ENCODE measurements at places on chromosomes 6 and 20.

DNA sequence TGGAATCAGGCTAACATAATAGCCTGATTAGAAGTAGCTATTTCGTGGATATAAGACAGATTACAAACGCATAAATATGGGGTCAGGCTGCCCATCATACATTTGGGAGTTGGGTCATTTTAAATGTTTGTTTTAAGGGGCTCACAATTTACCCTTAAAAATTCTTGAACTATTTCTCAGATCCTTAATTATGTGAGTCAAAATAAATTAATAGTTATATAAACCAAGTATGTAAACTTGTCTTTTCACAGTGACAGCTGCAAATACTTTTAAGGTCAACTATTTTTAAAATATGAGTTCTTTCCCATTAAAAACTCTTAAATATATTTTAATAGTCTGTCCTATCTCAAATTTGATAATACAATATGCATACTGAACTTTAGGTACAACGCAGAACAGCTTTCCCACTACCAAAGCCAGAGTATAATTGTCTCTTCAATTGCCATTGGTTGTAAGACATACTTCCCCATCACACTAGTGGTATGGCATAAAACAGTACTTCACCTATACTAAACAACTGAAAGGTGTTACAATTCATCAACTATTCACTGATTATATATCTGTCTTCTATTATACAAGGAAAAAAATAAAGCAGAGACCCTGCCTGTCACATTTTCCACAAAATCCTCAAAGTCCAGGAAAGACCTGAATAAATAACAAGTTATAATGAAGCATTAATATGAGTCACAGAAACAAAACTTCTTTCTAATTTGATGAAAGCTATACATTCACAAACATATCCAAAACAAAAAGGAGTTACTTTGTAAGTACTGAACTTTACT is 80.8 kb upstream of the COL21A1 start:
- DNase-seq: no peak

DNA sequence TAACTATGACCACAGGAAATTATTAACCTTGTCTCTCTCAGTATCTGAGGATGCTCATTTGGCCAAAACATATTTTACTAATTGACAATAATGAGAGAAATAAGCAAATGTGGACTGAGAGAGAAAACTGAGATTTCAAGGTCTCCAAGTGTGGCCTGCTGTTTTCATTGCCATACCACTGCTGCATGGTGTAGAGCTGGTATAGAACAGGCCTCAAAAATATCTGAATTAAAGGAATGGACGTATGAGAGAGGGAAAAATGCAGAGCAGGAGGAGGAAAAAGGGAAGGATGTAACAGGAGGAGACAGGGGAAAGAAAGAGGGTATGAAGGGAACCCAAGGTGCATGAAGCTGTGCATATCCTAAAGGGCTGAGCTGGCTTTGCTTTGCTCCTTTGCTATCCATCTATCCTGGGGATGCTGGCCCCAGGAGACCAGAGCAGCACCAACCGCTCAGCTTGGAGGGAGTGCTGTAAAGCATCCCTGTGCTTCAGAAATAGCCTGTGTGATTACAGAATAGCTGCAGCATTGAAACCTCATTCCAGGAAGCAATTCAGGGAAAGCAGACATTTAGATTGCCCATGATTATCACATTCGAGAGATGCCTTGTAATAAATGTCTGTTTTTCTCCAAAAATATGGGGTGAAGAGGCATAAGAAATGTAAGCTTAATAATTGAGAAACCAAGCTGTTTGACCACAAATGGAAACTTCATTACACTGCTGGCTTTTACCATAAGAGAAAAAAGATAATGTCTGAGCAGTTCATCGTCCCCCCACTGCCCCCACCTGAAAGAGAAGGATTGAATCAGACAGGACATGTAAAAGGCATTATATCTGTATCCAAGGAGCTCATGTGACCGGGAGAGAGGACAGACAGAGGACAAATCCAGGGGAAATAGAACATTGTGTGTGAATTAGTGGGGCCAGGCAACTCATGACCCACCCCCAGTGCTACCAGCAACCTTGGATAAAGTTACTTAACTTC is 80.6 kb downstream of the F13A1 start:
- DNase-seq: no peak

- DNase-seq: no peak
Observed at GRCh38 chr6:168708984-168709383, 268.0 kb downstream of the SMOC2 start.

- no peak for DNase-seq
Observed at GRCh38 chr6:157066781-157067491, 256.4 kb downstream of the TMEM242 start.

GRCh38 chr20:49501917-49502316 is 19.4 kb upstream of the KCNB1 start:
- no peak for DNase-seq

- no peak for DNase-seq
Observed at GRCh38 chr6:17036065-17036393, 65.8 kb upstream of the STMND1 start.

- DNase-seq: no peak
Observed at GRCh38 chr6:74598462-74599393, 607.1 kb downstream of the COL12A1 start.

- DNase-seq: no peak
Observed at GRCh38 chr6:25833136-25833535, 1.3 kb upstream of the SLC17A1 start.

DNA sequence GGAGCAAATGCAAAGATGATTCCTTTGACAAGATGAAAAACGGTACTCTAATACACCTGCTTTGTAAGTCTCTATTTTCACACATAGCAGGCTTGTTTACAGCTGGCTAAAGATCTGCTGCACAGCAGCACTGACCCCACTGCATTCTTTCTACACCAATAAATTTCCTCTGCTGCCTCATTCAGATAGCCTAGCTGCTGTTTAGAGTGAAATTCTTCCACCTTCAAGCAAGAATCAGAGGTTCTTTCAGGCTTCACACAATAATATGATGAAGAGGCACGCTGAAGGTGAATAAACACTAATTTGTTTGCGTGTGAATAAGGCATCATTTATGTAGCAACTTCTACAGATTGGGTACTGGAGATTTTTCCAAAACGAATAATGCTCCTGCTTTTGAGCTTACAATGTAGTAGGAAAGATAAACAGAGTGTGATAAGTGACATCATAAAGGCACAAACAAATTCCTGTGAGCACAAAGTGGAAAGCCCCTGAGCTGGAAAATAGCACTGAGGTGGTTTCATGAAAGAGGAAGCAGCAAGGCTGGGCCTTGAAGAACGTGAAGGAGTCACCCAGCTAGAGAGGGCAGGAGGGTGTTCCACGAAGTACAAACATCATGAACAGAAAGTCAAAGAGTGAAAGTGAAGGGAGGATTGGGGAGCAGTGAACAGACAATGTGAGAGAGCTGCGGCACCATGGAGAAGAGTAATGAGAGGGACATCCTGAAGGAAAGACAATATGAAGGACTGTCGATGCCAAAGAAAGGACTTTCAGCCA is 543.4 kb downstream of the CD83 start:
- DNase-seq: peak; percentile 3

DNA sequence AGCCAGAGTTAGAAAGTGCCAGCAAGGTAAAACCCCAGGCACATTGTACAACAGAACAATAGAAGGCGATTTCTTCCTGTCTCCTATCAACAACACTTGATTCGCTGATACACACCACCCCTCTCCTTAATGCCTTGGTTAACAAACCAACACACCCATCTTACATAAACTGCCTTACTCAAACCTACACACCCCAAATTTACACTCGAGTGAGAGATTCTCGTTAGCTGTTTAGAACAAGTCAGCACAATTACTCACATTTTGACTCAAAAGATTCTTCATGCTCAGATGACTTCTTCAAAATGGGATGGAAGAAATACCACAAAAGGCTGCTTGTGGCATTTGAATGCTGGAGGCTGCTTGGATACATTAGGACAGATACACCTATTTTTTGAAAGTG is 80.0 kb upstream of the FOXQ1 start:
- DNase-seq: no peak

DNA sequence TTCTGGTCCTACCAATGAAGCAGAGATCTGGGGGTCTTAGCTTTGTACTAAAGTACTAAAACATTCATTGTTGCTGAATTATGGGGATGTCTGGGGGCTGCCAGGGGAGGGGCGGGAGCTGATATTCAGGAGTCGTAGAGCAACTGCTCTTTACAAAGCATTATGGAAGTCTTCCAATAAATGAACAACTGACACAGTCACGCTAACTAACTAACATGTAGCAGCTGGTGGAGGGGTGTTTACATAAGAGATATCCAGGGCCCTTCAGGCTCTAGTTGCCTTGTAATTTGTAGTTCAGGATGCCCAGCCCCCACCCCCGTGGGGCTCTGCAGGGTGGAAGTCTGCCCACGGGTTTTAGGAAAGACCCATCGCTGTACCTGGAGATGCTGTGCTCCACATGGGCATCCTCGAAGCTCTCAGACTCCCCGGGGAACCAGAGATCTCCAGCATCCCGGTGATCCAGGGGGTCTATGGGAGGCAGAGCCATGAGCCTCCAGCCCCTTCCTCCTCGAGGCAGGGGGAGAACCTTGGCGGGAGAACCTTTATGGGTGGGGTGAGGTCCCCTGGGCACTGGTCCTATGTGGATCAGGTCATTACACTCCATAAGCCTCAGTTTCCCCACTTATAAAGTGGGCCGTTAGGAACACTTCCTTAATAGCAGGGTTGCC is 3.4 kb downstream of the TREM2 start:
- no peak for DNase-seq

GRCh38 chr6:20876561-20876960 is 342.3 kb downstream of the CDKAL1 start:
- no peak for DNase-seq

- no peak for DNase-seq
Observed at GRCh38 chr6:66605971-66606370, 898.9 kb upstream of the EYS start.

DNA sequence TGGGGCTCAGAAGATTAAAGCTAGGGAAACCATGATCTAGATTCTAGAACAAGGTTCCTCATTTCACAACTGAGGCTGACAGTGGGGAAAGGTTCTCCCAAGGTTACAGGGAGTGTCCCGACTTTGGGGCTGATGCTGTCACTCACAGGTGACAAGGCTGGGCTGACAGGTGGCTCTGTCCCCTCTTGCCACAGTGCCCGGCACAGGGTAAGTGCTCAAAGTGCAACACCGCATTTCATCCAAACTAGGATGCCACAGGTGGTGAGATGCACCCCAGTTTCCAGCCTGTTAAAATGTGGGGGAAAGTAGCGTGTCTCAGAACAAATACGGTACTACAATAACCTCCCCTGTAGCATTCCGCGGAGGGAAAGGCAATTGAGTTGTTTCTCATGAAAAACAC is 7.8 kb downstream of the ZBP1 start:
- no peak for DNase-seq

GRCh38 chr6:106466211-106466610 is 105.7 kb downstream of the CRYBG1 start:
- no peak for DNase-seq

DNA sequence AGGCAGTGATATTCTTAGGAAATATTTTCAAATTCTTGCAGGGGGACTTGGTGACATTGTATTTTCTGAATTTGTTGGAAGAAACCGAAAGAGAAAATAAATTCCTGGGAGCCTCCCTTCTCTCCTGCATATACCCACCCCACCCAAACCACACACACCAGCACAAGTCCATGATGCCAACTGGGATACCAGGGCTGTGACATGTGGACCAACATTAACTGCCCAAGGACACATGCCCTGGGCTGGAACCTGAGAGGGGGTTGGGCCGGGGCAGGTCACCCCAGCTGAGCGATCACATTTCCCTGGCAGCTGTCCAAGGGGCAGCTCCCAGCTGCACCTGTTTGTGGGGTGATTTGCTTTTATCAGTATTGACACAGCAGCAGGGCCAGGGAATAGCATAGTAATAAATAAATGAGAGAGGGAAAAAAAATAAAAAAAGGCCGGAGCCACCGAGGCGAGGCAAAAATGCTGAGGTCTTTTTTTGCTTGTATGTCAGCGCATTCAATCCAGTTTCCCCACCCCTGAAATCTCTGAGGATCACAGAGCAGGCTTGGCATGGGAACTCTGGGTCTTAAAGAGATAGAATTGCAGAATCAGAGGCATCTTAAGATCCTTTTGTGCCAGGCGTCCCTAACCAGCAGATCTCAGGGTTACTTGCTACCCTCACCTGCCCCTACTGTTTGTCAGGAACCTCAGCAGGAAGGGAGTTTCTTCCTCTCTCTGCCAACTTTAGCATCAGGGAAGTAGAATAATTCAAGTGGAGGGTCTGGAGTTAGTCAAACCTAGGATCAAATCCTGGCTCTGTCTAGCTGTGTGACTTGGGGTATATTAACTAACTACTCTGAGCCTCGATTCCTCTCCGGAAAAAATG is 66.5 kb upstream of the PIM1 start:
- no peak for DNase-seq

GRCh38 chr20:53948383-53949318 is 121.7 kb downstream of the BCAS1 start:
- DNase-seq: no peak

DNA sequence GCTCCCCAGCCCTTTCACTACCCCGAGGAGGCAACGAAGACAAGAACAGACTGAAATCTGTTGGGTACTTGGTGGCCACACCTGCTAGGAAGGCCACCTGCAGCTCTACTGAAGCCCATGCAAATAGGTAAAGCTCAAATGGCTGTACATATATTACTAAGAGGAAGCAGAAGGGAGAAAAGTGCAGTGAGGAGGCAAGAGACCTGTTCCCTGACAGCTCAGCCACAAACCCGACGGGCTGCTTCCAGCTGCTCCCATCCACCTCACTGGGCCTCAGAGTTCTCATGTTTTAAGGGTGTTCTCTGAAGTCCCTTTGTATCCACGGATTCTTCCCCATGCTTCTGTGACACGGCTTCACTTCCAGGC is 24.6 kb downstream of the TRAM2 start:
- no peak for DNase-seq

DNA sequence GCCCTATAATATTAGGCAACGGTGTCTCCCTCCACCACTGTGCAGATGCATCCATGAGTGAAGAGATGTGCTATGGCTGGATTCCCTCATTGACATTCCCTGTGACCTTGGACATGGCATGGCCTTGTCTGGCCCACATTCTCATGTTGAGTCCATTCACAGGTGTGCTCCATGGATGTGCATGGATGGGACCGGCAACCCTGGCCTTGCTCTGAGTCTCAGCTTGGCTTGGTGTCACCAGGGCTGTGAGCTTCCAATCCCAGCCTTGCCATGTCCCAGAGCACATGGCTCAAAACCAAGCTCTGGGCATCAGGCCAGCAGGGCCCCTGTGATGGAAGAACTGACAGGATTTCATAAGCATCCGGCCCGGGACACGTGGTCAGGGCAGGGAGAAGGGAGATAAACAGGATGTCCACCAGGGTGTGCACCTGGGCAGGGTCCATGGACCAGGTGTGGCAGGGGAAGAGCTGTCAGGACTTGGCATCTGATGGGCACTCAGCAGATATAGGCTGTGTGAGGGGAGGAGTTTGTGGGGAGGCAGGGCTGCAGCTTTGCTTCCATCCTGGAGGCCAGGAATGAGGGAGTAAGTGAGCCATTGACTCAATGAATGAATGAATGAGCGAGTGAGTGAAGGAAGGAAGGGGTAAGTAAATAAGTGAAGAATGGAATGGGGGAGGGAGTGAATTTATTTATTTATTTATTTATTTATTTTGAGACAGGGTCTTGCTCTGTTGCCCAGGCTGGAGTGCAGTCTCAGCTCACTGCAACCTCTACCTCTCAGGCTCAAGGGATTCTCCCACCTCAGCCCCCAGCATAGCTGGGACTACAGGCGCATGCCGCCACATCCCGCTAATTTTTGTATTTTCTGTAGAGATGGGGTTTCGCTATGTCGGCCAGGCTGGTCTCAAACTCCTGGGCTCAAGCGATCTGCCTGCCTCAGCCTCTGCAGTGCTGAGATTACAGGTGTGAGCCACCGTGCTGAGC is 15.7 kb downstream of the NRSN2 start:
- DNase-seq: no peak

Data from stimulated activated CD8-positive, alpha-beta memory T cell treated with anti-CD3 and anti-CD28 coated beads, Interleukin-4, amount 100 ng/mL, for 1 hour (primary cell).